ENCODE measurements at places on chromosomes 7 and 10.

GRCh38 chr10:24694086-24694485 lies 29.6 kb downstream of the ARHGAP21 start:
- DNase-seq, result no peak

GRCh38 chr7:89451911-89452310 lies 656.4 kb upstream of the TEX47 start:
- no peak for DNase-seq

DNA sequence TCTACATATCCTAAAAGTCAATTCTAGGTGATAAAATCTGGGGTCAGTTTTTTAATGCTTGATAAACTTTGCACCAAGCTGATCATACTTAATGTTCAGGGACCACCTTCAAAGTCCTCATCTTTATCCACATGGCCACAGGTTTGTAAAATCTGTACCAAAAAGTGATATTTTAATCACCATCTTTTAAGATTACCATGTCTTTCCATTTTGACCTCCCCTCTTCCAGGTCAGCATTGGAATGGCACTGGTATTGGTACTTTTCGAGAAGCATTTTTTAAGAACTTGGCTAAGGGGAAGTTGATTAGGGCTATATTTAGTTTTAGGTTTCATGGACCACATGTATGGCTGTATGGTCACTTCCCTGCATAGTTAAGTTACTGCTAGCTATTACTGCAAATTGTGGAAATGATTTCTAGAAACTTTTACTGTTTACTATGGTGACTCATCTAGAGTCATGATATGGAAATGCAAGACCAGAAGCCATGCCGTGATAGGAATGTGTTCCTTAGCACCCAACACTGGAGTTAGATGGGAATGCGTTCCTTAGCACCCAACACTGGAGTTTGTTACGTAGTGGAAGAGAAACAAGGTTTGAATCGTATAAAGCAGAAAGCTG lies 50.8 kb upstream of the ABLIM1 start:
- DNase-seq, result no peak

GRCh38 chr10:80356989-80357850 lies 639 bp downstream of the DYDC2 start:
- no peak for DNase-seq

DNA sequence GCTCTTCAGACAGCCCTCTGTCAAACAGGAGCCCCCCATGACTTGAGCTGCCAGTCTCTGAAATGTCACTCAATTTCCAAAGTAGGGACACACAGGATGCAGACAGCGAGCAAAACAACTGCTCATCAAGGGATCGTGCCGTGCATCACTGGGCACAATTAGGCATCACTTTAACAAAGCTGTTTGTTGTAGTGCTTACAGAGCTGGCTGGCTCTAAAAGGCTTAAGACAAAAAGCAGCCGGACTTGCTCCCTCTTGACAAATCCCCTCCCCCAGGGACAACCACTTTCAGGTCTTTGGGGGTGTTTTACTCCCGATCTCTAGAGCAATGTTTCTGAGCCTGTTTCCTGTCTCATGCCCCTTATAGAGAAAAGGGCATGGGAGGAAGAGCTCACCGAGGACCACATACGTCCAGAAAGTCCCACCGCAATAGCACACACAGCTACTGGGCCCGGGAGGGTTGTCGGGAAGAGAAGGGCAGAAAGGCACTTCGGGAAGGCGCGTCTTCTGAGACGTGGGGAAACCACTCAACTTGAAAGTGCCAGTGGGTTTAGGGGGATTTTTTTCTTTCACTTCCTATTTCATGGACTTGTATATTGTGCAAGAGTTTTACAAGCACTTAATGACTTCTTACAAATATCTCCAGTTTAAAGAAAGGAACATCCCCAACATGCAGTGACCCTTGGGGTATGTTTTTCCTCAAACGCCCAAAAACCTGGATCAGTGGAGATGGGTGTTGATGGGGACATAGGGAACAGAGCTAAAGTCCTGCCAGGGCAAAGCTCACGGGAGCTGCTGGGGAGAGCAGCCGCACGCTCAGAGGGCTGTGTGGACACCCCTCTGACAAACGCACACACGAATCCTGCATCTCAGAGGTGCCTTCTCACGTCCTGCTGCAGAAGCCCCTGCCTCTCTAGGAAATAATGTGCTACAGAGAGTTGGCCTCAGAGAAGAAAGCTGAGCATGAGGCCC lies 27.1 kb downstream of the LRRC20 start:
- no peak for DNase-seq

- no peak for DNase-seq
These were observed 299.9 kb upstream of the LRRN3 start for GRCh38 chr7:110790992-110791391.

GRCh38 chr10:62037890-62038608 lies 136.6 kb downstream of the ARID5B start:
- no peak for DNase-seq

DNA sequence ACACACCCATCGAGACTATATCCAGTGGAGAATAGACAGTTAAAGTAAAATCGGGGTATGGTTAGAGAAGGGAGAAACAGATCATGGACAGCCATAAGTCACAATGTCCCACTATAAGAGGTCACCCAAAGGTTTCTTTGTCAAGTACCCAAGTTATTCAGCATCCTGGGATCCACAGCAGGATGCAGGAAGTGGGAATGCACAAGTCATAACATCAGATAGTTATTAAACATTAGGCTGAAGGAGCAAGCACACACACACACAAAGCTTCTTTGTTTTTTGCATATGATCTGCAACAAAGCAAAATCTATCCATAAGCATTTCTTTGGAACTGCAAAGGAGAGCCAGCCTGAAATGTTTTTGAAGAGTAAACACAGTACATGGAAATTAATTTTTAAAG lies 111.6 kb downstream of the NOC3L start:
- no peak for DNase-seq

DNA sequence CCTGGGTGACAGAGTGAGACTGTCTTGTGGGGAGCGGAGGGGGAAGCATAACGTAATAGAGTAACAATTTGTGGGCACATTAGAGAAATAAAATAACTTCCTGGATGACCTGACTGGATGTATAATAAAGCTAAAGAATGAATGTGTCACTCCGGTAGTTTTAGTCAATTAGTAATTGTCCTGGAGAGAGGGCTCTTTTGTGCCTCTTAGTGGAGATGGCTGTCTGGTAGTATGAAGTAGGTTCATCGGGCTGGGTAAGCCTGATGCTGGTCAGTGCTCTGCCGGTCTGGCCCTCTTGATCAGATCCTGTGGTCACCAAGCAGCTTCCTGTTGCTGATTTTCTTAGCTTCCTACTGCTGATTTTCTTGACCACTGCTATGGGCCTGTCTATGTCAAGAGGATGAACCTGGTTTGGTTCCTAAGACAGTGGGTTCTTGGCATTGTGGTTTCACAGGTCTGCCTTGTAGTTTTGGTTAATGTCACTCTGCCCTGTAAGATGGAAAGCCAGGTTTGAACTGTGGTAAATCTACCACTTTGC lies 34.1 kb downstream of the ZRANB1 start:
- DNase-seq, result no peak

DNA sequence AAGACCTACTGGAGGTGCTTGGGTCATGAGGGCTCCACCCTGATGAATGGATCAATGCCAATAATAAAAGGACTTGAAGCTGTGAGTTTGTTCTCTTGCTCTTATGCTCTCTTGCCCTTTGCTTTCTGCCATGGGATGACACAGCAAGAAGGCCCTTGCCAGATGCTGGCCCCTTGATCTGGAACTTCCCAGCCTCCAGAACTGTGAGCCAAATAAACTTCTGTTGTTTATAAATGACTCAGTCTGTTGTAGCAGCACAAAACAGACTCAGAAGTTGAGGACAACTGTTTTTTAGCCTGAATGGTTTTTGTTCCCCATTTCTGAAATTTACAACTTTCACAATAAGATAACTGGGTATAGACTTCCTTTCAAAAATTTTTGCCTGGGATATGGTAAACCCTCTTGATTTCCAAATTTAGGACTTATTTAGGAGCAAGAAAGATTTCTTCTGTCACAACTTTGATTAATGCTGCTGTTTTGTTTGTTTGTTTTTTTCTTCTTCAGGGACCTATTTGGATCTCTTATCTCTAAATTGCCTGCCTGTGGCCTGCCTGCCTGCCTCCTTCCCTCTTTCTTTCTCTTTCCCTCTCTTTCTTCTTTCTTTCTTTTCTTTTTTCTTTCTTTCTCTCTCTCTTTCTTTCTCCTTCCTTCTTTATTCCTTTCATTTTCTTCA lies 12.1 kb downstream of the ENTPD1 start:
- DNase-seq, result no peak

GRCh38 chr7:148058092-148058491 lies 532.5 kb upstream of the C7orf33 start:
- DNase-seq, result no peak

DNA sequence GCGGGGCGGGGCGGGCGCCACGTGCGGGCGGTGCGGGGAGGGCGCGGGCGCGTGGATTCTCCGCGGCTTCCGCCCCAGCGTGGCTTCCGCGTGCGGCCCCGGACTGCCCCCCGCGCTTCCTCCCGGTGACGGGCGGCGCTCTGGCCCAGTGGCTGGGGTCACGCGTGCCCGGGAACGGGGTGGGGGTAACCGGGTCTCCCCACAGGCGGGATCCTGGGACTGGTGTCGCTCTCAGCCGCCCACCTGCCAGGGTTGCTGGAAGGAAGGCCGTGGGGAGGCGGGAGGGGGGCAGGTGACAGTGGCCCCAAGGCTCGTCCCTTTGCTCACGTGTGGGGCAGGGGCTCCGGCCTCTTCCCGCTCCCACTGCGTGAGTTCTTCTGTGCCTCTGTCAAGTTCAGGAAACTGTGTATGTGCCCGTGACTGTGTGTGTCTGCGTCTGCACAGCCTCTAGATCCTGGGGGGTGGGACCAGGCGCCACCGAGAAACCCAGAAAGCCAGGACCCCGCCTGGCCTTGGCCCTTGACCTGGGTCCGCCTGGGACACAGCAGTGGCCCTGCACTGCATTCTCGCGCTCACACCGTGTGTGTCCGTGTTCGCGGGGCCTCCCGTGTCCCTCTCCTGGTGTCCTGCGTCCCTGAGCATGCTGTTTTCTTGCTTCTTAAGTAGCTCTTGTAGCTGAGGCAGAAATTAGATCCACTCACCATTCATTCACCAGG lies 919 bp downstream of the MAFK start:
- no peak for DNase-seq

DNA sequence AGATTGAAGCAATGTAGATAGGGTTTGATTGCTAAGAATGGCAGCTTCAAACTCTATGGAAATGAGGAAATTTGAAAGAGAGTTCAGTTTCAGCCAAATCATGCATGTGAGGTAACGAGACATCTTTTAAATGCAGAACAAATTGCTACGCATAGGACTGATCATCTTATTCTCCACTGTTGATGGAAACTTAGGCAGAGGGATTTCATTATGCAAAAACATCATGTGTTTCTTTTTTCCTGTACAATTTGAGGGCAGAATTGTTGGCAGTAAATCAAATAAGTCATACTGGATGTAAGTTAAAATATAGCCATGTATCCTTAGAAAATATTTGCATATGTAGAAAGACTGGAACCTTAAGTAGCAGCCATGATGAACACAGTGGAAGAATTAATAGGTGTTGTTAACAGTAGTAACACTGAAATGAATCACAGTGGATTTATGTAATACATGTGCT lies 327.4 kb downstream of the CDK14 start:
- DNase-seq, result no peak

DNA sequence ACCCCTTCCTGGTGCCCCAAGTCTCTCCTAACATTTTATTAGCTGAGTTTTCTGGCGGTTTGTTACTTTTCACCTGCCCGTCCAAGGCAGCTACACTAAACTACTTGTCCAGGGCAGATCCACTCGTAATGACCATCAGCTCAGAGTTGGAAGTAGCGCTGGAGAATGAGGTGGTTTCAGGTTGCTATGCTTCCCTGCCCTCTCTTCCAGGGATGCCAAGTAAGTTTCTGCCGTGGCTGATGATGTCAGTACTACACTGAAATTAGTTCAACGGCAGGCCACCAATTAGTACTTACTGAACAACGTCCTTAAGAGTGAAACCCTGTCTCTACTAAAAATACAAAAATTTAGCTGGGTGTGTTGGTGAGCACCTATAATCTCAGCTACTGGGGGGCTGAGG lies 55.2 kb downstream of the DIP2C start:
- DNase-seq, result no peak

- no peak for DNase-seq
These were observed 747.9 kb downstream of the NXPH1 start for GRCh38 chr7:9181356-9181755.

- DNase-seq, result no peak
These were observed 14.9 kb upstream of the COL13A1 start for GRCh38 chr10:69786791-69787190.

GRCh38 chr7:80434047-80434446 lies 77.8 kb downstream of the GNAT3 start:
- no peak for DNase-seq

GRCh38 chr7:156577645-156578577 lies 62.7 kb upstream of the RNF32 start:
- DNase-seq, result no peak

DNA sequence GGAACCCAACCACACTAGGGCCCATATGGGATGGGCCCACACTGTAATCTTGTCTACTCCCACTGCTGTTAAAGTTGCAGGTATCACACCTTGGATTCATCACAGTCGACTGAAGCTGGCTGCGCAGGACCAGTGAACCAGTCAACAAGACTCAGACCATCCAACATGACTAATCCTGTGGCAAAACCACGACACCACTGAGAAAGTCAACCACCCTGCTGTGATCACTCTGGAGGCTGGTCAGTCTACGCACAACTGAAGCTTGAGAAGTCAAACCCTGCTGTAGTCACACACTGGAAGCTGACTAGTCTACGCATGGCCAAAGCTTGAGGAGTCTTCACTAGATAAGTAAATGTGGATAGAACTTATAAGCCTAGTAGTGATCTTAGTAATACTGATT lies 9.6 kb upstream of the CYREN start:
- DNase-seq, result no peak

- no peak for DNase-seq
These were observed 49.5 kb downstream of the AASS start for GRCh38 chr7:122094549-122094948.

GRCh38 chr10:122707535-122707934 lies 7.9 kb upstream of the C10orf120 start:
- DNase-seq, result no peak

- DNase-seq, result no peak
These were observed 1.8 kb upstream of the ACTR3C start for GRCh38 chr7:150325110-150325611.

- no peak for DNase-seq
These were observed 39.5 kb downstream of the EBF3 start for GRCh38 chr10:129924375-129925085.

DNA sequence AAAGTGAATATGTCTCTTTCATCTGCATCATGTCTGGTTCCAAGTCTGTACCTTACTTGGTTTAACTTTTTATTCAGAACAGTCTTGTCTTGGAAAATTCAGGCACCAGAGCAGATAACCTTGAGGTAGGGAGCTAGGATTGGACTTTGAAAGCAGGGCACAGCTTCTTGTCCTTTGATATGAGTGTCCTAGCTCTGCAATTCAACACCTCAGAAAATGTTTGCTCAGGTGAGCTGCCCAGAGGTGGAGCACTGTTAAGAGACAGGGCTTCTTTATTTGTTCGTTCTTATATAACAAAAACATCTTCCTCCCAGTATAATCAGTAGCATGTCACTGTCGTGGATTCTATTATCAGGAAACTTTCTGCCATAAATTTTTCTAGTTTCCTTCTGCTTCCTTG lies 118.3 kb downstream of the LRRC4 start:
- no peak for DNase-seq

- DNase-seq, result no peak
These were observed 190.9 kb upstream of the PITRM1 start for GRCh38 chr10:3363311-3364045.

- DNase-seq, result no peak
These were observed 158.3 kb upstream of the HDAC9 start for GRCh38 chr7:18337048-18337809.
